ENCODE measurements at places on chromosomes 1 and 21.

DNA sequence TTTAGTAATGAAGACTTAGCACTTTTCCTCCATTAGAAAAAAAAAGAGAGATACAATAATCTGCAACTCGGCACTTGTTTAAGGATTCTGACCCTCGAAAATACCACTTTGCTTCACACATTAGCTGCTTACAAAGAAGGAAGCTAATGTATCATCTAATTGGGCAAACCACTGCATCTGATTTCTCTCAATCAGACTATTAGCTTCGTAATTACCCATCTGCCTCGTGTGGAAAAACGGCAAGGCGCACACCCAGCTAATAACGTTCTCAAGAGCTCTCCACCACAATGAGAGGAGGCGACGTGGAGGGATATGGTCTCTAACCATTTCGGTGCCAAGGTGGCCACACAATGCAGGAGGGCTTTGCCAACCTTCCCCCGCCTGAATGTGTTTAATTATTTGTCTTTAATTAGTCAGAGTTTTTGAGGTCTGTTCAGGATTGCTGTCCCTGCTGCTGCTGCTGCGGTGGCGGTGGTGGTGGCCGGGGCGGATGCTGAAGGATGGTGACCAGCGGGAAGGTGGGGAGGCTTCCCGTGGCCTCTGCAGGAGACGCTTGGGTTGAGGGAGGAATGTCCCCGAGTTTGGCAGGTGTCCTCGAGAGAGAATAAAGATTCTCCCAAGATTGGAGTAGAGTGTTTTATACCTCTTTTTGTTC lies 374.5 kb downstream of the RPS6KC1 start:
- DNase-seq, result no peak

GRCh38 chr1:91555821-91556531 lies 55.3 kb downstream of the CDC7 start:
- peak; percentile 76 for DNase-seq

DNA sequence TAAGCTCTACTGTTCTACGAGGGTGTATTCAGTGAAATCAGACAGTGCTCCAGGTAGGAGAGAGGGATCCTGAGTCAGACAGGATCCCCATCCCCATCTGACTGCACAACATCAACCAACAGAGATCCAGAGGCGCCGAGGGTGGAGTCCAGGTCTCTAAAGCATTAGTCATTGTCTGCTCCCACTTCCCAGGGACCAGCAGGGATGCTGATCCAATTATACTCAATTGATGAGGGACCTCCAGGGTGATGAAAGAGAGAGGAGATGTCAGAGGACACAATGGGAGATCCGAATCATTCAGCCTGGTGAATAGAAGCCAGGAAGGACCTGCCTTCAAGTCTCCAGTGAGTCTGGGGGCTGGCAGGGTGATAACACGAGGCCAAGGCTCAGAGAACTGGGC lies 39.5 kb upstream of the STMN1 start:
- no peak for DNase-seq

GRCh38 chr1:243917863-243918565 lies 68.0 kb upstream of the AKT3 start:
- peak; percentile 19 for DNase-seq

DNA sequence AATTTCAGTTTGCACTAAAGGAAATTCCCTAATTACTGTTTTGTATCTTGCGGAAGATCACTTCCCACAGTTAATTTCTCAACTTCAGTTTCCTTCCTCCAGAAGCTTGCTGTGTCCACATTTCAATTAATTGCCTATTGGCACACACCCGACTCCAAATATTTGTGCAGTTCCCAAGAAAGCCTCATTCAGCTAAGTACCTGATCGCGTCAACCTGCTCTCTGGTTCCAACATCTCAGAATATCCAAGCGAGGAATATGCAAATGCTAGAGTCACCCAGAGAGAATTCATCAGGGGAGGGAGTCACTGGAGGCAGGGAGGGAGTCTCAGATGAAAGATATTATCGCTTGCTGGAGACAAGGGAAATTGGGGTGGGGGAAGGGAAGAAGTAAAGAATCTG lies 351.3 kb downstream of the RRAGC start:
- no peak for DNase-seq
